ENCODE measurements at places on chromosomes 2 and 18. TPM values are rescaled to one million over a fixed set of nuclear protein-coding genes. Genes with fewer than 3 reads are reported as not detected.

DNA sequence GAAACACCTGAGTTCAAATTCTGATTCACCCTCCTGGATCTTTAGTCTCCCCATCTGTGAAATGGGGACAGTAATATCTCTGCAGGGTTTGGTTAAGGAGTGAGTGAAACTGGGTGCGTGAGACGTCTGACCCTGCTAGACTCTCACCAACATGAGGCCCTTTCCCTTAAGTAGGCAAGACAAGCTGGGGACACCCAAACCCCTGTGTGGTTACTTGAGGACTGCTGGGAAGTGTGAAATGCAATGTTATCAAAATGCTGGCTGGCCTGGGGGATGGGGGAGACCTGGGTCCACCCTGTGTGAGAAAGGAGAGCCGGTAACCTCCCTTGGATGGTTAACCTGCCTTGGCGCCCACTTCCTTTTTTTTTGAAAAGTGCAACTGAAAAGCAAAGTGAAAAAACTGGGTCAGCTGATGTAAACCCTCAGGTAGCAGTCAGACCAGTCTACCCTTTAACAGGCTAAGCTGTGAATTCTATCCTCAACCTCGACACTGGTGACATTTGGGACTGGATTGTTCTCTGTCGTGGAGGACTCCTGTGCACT lies 82.3 kb downstream of the INPP5D start:
- no peak for DNase-seq

DNA sequence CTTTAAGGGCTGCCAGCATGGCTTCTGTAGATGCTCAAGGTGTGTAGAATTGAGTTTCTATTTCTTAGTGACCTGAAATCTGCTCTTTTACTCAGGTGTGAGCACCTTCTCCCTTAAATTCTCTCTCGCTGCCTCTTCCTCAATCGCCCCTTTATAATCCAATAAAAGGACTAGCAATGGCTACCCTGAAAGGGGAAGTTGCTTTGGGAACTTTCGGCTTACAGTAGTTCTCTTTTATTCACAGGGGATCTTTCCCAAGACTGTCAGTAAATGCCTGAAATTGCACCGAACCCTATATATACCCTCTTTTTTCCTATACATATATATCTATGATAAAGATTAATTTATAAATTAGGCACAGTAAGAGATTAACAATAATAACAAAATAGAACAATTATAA lies 121.8 kb downstream of the ACTR3 start:
- DNase-seq, result no peak

DNA sequence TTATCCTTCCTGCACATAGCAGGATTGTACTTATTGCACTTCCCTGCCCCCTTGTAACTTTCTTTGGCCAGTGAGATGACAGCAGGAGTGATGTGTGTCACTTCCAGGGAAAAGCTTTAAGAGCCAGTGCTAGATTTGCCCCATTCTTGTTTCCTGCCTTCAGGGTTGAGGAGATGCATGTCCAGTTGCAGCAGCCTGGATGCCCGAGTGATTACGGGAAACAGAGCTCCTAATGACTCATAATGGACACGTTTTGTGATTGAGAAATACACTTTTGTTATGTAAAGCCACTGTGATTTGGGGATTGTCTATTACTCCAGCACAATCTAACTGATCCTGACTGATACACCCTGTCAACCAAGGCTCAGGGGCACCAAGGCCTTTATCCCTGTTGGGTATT lies 5.0 kb upstream of the TET3 start:
- DNase-seq, result no peak

- no peak for DNase-seq
Measured at GRCh38 chr2:143209570-143210445, 80.6 kb downstream of the ARHGAP15 start.

DNA sequence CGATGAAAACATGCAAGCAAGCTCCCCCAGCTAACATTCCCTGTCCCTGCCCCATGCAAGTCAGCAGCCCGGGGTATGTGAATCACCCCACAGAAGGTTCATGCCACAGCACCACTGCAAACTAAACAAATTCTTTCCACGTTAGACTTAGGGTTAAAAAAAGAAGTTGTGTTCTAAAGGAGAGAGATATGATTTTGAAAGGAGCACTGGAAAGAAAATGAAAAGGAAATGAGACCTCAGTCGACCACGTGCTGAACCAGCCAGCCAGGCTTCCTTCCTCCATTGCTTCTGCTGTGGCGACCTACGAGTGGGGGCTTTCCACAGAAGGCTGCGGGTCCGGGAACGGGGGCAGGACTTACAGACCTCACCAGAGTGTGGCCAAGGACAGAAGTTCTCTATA lies 52.0 kb downstream of the ARL4C start:
- DNase-seq, result no peak

GRCh38 chr2:239905884-239906654 lies 119.1 kb downstream of the NDUFA10 start:
- DNase-seq, result no peak

GRCh38 chr18:51151568-51152511 lies 45.6 kb downstream of the MEX3C start:
- no peak for DNase-seq

The PRKCE gene
- total RNA-seq, result 1.5 TPM

The PUM2 gene
- total RNA-seq, result 114 TPM

The LYG2 gene
- not detected for total RNA-seq

The SALL3 gene
- total RNA-seq, result 54.5 TPM

All from H1 (cell line).